ENCODE measurements at places on chromosomes 11 and 22. TPM values are rescaled to one million over a fixed set of nuclear protein-coding genes. Genes with fewer than 3 reads are reported as not detected.

DNA sequence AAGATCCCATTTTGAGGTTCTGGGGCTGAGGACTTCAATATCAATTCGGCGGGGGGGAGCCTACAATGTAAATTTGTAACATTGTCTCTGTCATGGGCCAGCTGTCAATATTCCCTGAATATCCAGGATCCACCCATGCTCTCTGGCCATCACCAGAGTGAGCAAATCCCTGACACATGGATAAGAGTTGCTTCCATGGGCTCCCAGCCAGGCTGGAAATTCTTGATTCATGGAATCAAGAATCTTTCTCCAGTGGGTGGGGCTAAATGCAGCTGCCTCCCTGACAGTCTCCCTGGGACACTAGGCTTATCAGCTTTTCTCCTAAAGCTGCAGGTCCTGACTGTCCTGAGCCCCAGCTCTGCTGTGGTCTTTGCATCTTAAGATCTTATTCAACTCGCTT is 86.9 kb upstream of the IGLL5 start:
- no peak for DNase-seq

GRCh38 chr11:128310676-128311445 is 276.5 kb downstream of the ETS1 start:
- no peak for DNase-seq

DNA sequence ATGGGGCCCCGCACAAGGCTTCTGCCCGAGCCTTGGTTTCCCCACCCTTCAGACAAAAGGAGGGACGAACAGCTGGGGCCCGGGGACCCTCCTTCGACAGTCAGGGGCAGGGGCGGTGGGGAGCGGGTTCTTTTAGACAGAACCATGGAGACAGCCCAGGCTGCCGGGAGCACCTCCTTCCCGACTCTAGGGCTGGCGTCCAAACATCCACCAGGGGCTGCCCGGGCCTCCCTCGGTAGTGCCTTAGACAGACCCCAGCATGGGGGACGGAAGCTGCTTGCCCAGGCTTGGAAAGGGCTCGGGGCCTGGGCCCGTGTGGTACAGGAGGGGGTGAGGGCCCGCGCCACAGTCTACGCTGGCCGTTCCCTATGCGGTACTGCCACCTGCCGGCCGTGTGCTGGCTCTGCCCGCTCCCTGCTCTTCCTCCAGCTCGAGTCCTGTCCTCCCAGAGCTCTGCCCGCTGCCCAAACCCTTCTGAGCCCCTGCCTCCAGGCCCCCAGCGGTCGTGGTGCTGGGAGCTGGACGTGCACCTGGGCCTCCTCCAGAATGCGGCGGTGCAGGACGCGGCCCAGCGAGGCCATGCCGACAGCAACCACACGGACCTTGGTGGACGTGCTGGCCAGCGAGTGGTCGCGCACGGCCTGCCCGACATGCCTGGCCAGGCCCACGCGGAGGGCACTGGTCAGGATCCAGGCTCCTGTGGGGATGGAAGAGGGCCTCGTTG is 20.1 kb downstream of the TSSC4 start:
- no peak for DNase-seq

GRCh38 chr11:18633256-18634139 is 644 bp downstream of the SPTY2D1 start:
- DNase-seq = no peak

DNA sequence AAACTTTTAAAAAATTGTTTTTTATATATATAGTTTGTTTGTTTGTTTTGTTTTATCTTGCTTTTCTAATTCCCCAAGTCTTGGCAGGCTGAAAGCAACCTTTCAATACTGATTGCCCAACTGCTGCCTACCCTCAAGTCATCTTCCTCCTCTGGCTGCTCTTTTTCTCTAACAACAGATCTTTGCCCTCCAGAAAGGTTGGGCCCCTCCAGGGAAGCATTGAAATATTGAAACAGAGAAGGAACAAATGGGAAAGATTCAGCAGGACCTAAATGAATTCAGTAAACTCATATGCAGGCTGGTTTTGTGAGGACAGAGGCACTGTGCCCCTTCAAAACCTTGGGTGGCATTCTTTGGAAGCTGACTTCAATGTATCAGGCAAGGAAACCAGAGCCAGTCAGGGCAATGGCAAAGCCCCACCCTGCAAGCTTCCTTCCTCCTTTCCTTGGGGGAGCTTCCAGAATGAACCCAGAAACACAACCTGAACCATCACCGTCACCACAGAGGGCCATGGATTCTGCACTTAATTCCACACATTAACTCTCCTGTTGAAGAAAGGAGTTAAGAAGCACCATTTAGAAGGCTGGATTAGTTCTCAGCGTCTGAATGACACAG is 815 bp upstream of the MS4A6A start:
- no peak for DNase-seq

- no peak for DNase-seq
These were observed 15.1 kb upstream of the CCDC188 start for GRCh38 chr22:20165913-20166312.

DNA sequence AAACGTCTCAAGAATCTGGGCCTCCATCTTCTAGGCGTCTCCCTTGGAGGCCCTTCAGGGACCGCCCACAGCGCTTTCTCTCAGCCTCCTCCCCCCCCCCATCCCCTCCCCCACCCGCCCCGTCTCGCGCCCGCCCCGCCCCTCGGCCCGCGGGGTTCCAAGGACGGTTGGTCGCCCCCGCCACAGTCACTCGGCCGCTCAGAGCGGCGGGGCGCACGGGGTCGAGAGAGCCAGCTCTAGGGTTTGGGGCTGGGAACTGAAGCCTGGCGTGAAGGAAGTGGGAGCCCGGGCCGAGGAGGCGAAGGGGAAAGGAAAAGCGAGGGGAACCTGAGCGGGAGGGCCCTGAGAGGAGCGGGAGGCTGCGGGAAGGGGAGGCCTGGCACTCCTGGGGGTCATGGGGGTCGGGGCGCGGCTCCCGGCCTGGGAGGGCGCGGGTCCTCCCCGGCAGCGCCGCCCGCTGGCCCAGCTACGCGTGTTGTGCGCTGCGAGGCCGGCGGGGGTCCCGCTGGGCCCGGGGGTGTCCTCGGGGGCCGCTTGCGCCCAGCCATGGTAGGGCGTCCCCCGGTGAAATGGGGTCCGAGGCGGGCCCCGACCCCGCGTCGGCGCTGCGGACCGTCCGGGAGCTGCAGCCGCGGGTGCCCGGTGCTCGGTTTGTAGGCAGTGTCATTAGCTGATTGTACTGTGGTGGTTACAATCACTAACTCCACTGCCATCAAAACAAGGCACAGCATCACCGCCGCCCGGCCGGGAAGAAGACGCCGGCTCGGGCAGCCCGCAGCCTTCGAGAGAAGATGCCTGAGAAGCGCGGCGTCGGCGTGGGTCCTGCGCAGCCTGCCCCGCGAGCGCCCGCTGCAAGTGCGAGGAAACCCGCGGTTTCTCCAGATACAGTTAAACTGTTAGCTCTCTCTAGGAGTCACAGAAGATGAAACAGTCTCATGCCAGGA is at the start of gene BTG4:
TSS of gene BTG4 (minus strand) at position 91 of the 944 bp plus-strand sequence. CDS start 13,610 bp downstream, outside the sequence.
- DNase-seq = no peak

DNA sequence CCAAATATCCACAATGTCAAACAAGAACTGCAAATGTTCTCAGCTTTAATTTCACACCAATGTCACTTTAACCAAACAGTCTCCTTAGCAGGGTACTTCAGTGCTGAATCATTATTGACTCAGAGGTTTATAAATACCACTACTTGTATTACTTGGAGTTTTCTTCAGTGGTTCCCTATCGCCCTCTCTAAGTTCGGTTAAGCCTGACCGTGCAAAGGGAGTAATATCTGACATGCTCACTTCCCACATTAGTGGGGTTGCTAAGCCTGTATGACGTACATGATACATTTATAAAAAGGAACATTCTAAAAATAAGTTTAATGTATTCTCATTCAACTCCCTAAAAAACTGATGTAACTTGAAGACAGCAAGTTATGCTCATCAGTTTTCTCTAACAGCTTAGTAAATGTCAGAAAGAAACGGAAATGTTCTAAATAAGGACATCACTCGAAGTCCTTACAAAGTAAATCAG is 93.1 kb upstream of the ZC3H12C start:
- DNase-seq = peak; percentile 25

DNA sequence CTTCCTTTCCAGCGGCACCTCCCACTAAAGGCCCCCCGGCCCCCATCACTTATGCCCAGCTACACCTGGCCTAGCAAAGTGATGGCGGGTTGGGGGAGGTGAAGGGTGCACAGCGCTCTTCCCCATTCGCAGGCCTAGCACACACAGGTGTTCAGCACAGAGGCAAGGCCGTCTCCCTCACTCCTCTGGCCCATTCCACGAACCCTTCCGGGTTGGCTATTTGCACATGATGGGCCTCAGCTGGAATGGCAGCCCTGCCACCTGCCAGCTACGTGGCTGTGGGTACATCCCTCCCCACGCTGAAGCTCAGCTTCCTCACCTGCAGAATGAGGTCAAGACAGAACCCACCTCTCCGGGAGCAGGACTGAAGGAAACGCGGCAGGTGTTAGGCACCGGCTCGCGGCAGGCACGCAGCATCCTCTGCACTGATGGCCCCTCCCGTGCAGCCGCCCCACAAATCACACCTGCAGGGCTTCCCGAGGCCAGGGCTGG is 4.8 kb downstream of the KIAA0930 start:
- no peak for DNase-seq

DNA sequence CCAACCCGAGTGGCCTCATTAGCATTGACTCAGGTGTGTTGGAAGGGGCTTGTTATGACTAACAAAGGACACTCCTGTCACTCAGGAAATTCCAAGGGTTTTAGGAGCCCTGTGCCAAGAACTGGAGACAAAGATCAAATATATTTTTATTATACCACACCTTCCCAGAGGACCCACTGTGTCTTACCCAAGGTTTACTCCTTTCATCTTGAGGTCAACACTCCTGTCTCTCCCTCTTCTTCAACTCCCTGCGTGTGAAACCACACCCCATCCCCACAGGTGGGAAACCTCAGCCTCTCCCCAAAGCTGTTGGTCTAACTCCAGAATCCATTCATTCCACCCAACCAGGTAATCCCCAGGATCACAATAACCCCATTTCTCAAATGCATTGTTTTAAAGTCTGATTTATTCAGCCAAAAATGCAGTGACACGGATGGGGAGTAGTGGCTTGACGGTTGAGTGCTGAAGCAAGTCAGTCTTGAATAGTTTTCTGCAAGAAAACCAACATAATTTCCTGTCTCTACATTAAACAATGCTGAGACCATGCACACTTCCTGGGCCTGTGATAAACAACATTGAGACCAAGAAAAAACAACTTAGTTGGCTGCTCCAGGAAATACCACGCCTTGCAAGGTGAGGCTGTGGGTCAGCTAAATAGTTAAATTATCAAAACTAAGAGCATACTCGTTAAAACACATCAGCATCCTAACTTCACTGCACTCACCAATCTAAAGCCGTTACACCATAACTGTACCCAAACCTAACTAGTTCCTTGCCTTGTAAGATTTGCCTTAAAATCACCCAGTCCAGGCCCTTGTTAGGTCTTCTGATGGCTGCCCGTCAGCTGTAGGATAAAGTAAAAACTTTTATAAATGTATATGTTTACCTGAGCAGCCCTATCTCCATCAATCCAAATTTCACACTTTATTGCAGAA is 38.5 kb upstream of the SPON1 start:
- no peak for DNase-seq

- DNase-seq = no peak
These were observed 98.6 kb upstream of the AKIP1 start for GRCh38 chr11:8812438-8812837.

Gene TRIM5
- 59.7 TPM for total RNA-seq

DNA sequence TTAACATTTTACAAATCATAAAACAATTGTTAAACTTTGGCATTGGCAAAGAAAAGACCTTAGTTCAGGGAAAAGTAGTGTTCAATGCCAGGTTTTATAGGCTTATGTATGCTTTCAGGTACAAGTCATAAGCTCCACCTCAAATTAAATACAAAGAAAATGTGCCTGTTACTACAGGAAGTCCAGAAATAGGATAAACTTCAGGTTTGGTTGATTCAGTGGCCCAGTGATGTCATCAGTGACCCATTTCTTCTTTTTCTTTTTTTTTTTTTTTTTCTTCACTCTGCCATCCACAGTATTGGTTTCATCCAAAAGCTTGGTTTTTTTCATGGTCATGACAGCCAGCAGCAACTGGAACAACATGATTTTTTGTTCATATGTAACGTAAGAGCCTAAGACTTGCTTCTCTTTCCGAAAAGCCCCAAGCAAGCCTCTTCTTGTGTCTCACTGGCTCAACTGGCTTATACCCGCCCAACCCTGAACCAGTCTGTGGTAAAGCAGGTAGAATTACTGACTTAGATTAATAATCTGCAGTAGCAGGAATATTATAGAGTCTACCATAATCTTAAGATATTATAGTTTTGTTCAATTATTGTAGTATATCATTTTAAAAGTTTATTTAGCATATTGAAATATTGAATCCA is 46.2 kb downstream of the TTC17 start:
- DNase-seq = no peak

DNA sequence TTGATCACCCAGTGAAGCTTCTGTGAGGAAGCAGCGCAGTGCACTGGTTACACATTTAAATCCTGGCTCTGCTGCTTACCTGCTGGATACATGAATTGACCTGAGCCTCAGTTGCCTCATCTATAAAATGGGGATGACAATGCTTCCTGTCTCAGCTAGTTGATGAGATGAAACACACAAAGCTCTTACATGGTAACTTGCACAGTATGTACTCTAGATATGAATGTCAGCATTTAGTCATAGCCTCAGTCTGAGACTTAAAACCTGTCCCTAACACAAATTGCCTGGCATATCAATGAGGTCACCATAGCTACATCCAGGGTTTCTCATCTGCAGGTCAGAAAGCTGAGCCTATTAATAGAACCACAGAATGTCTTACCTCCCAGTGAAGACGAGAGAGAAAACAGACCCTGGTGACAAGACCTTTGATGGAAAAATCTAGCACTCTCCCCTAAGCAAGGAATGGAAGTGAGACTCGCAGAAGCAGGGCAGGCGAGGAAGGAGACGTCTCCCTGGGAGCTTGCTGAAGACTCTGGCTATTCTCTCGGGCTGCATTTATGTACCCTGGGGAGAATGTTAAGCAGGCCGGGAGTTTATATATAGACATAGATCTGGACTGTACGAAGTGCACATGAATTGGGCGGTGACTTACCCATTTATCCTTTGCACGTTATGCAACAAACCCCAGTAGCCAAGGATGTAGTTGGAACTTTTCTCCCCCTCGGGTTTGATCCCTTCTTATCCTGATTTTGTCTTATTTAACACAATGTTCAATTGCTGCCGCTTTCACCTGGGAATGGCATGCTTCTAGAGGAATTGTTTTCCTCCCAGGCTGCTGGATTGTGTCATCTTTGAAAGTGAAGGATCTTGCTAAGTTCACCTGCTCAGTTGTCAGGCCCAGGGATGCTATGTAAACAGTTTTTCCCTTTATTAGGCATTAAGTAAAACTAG is 18.0 kb downstream of the SDHAF2 start:
- DNase-seq = no peak

Gene UBTFL1
- not detected for total RNA-seq

Gene CAPRIN1
- 153 TPM for total RNA-seq

GRCh38 chr11:117597071-117597470 is 199.9 kb downstream of the DSCAML1 start:
- peak; percentile 21 for DNase-seq

DNA sequence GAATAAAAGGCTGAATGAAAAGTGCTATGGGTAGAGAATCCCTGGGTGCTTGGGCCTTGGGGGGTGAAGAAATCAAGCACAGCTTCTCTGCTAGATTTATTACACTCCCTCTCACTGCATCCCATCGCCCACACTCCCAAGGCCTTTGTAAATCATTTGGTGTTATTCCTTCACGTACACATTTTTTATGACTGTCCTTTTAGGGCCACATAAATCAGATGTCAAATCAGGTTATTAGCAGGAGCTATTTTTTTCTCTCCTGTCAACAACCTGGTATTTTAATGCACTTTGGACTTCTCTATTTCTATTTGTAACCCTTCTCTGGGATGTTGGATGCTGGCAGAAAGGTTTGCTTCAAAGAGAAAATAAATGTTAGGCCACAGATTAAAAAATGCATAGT is 408.8 kb downstream of the INSC start:
- no peak for DNase-seq

- no peak for DNase-seq
These were observed 43.6 kb downstream of the LRRC32 start for GRCh38 chr11:76626921-76627401.

Gene PGA5
- total RNA-seq = not detected

Data from dermis microvascular lymphatic vessel endothelial cell (primary cell).